CD4-positive, alpha-beta T cell (primary cell): ENCODE measurements at places on chromosomes 1 and 21. TPM values are rescaled to one million over a fixed set of nuclear protein-coding genes. Genes with fewer than 3 reads are reported as not detected.

The CAMTA1 gene
- 38.6 TPM for total RNA-seq

The IRF2BP2 gene
- 609 TPM for total RNA-seq

DNA sequence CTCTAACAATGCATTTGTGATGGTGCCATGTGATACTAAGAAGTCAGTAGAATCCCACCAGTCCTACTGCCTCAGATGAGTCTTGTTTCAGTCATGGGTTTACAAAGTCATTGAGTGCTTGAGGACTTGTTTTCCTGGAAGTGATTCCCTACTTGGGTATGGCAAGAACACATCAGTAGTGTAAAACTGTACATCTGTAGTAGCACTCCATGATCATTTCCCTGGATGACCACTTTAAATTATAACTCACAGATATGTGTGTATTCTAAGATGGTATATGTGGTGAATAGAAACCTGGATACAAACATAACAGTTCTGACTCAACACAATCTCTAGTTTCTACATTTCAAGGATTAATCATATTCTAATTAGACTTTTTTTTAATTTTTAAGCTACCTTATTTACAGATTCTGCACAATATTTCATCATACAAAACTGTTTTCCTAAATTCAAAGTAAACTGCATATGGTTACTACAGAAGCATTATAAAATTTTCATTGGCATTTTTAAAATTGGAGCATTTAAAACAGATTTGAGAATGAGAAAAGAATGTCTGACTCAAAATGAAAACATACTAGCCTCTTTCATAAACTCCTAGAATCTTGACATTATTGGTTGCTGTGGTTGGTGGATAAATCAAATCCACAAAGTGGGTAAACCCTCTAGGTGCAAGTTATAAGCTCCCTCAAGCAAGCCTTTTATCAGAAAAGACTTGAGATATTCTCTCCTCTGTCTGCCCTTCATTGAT lies 6.8 kb upstream of the PSMG1 start:
- DNase-seq, result no peak
- no peak overlapping the region for H3K4me3 ChIP-seq
- H3K36me3 ChIP-seq, result peaks cover 12% of the 10 kb centered on the region
- H3K27ac ChIP-seq, result no peak overlapping the region
- no peaks in the 10 kb centered on the region for H3K27me3 ChIP-seq
- H3K4me1 ChIP-seq, result no peaks in the 10 kb centered on the region

The PLA2G4A gene
- not detected for total RNA-seq

- H3K4me3 ChIP-seq, result peak overlapping the region; percentile 87
- no peaks in the 10 kb centered on the region for H3K27me3 ChIP-seq
- peak; percentile 24 for DNase-seq
- H3K36me3 ChIP-seq, result peaks cover 23% of the 10 kb centered on the region
Observed at GRCh38 chr1:156767879-156768604, 707 bp downstream of the PRCC start.

DNA sequence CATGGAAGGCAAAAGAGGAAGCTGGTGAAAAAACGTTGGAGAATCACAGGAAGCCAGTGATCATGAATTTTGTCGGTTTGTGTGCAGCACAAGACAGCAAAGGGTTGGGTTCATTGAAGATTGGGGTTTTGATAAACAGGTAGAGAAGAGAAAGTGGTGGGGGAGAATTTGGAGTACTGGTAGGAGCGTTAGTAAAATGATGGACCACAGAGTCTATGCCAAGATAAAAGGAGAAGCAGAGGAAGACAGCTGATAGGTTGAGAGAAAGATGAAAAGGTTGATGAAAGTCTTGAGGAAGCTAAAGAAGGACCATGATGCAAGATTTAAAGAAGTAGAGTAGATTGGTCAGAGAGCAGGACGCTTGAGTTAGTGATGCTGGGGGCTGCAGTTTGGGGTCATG lies 156.8 kb upstream of the POU3F1 start:
- DNase-seq, result no peak
- no peak overlapping the region for H3K4me3 ChIP-seq
- no peak overlapping the region for H3K27ac ChIP-seq
- H3K27me3 ChIP-seq, result no peaks in the 10 kb centered on the region
- H3K4me1 ChIP-seq, result no peaks in the 10 kb centered on the region

The ZNF697 gene
- total RNA-seq, result 0.05 TPM

- no peaks in the 10 kb centered on the region for H3K36me3 ChIP-seq
- no peaks in the 10 kb centered on the region for H3K4me1 ChIP-seq
- H3K27me3 ChIP-seq, result no peaks in the 10 kb centered on the region
- no peak overlapping the region for H3K27ac ChIP-seq
Observed at GRCh38 chr1:71618191-71618590, 537.4 kb upstream of the ZRANB2 start.

The NGF gene
- total RNA-seq, result not detected

DNA sequence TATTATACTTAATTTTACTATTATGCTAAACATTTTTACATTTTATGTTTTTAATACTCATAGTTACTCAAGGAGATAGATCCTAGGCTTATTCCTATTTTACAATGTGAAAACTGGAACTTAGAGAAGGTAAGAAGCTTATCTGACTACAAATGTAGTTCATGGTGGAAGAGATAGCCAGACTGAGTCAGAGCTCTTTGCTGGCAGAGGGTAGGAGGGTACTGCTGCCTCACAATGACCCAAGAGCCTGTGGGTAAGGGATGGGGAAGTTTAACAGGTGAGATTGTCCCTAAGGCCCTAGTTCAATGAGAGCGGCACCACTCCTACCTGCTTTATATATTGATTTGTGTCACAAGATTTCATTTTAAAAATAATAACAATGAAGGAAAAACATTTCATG lies 34.1 kb upstream of the NEK7 start:
- no peaks in the 10 kb centered on the region for H3K4me1 ChIP-seq
- no peak for DNase-seq
- no peaks in the 10 kb centered on the region for H3K27me3 ChIP-seq
- H3K36me3 ChIP-seq, result no peaks in the 10 kb centered on the region
- no peak overlapping the region for H3K4me3 ChIP-seq
- no peak overlapping the region for H3K27ac ChIP-seq

DNA sequence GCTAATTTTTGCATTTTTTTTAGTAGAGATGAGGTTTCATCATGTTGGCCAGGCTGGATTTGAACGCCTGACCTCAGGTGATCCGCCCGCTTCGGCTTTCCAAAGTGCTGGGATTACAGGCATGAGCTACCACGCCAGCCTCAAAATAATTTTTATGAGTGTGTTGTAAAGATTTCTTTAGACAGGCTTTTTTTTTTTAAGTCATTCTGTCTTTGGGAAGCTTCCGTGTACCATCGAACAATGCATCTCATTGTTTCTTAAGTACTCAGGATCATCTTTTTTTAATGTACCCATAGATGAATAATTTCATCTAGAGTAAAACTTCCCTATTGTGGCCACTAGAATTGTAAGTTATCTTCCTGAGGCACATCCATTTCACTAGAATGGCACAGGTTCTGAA lies 19.6 kb upstream of the SDC3 start:
- peaks cover 14% of the 10 kb centered on the region for H3K36me3 ChIP-seq
- no peak overlapping the region for H3K27ac ChIP-seq
- no peak for DNase-seq
- no peak overlapping the region for H3K4me3 ChIP-seq

GRCh38 chr1:246631426-246631825 lies 65.2 kb downstream of the CNST start:
- H3K36me3 ChIP-seq, result peaks cover 45% of the 10 kb centered on the region
- DNase-seq, result no peak
- H3K27ac ChIP-seq, result no peak overlapping the region
- H3K4me3 ChIP-seq, result no peak overlapping the region
- H3K4me1 ChIP-seq, result no peaks in the 10 kb centered on the region

The PPP1R12B gene
- total RNA-seq, result 15.3 TPM

The RIPPLY3 gene
- not detected for total RNA-seq

The LCE1F gene
- total RNA-seq, result not detected

The PIK3R3 gene
- 0.20 TPM for total RNA-seq

DNA sequence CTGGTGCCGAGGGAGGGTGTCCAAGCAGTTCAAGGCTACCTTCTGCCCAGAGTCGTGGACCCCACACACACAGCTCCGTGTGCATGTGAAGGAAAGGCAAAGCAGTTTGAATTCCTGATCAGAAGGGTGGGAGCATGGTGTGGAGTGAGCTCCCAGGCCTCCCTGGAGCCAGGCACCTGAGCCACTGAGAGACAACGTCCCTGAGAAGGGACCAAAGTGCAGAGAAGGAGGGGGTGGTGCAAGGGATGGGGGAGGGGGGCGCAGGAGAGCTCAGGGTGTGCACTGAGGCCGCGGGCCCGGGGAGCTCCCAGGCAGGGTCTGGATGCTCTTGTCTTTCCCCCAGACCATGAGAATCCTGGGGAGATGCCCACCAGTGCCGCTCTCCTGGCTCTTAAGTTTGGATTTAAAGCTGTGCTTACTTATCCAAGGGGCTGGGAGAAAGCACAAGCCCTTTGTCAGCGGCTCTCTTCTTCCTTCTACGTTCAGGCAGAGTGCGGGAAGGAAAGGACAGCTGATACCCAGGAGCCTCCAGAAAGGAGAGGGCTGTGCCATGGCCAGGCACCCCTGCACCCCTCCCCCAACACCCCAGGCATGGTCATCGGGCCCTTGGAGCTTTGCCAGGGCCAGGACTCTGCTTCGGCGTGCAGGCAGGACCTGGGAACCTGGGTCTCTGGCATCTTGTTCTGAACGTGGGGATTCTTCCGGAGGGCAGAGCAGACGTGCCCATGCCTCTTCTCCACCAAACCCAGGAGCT lies 24.1 kb downstream of the ACTA1 start:
- no peak overlapping the region for H3K4me3 ChIP-seq
- H3K27me3 ChIP-seq, result peaks cover 38% of the 10 kb centered on the region
- DNase-seq, result no peak

DNA sequence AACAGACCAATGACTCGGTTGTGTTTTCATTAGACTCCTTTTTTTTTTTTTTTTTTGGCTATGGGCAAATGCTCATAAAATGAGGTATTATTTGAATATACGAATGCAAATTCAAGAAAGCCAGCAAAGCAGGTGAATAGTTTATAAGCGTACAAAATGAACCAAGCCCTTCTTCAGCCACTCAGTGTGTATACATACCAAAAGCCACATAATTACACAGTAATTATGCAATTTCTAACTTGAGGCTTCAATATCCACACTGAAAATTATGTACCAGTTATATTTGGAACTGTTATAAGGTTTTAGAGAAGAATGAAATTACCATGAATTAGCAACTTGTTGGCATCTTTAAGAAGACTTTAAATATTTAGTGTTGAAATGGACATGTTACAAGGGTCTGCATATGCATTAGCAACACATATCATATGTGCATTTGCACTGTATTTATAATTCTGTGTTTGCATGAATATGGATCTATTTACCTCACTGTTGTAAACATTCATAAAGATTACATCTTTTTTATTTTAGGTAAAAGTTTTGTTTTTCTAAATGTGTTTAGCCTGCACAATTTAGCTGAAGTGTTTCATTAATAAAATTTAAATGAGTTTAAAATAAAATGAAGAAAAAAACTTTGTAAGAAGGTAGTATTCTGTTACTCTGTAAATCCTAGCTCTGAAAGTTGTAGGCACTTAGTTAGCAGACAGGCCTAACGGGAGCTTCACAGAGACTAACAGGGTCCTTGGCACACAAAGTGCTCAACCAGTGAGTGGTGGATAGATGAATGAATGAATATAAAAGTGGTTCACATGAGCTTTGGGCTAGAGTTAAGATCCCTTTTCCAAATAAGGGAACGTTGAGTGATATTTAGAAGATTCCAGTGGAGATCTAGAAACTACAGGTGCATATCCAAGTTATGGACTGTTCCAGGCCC lies 241.0 kb upstream of the NFIA start:
- DNase-seq, result no peak
- no peaks in the 10 kb centered on the region for H3K36me3 ChIP-seq
- H3K4me1 ChIP-seq, result no peaks in the 10 kb centered on the region

- H3K4me1 ChIP-seq, result no peaks in the 10 kb centered on the region
- H3K36me3 ChIP-seq, result no peaks in the 10 kb centered on the region
- no peak for DNase-seq
- H3K4me3 ChIP-seq, result no peak overlapping the region
Observed at GRCh38 chr1:175434283-175434860, 241.8 kb upstream of the KIAA0040 start.

The TEX38 gene
- not detected for total RNA-seq

- no peak within 1 kb of the TSS for H3K27ac ChIP-seq
- DNase-seq, result no peak
- H3K4me3 ChIP-seq, result no peak within 1 kb of the TSS
- peaks cover 29% of the 10 kb centered on the region for H3K27me3 ChIP-seq
- H3K36me3 ChIP-seq, result no peaks in the 10 kb centered on the region
Observed at GRCh38 chr1:179591592-179592580, at the start of gene TDRD5. TDRD5 (plus strand) TSS chr1:179591832; CDS start chr1:179592616, 784 bp downstream.

DNA sequence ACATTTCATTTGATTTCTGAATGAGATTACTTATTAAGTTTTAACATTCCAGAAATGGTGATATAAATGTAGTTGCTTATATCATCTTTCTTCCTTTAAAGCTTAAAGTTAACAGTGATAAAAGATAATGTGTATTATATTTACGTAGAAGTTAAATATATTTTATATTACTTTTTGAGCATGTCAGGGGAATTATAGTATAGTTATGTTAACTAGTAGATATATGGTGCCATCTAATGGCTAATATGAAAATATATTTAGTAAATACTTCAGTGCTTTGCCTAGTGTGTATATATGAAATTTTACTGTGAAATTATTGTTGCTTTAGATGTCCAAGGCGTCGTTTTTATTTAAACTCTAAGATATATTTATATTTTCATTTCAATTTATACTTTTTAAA lies 51.5 kb downstream of the SYT14 start:
- peaks cover 8% of the 10 kb centered on the region for H3K27me3 ChIP-seq
- no peaks in the 10 kb centered on the region for H3K4me1 ChIP-seq
- no peak overlapping the region for H3K4me3 ChIP-seq
- no peaks in the 10 kb centered on the region for H3K36me3 ChIP-seq

DNA sequence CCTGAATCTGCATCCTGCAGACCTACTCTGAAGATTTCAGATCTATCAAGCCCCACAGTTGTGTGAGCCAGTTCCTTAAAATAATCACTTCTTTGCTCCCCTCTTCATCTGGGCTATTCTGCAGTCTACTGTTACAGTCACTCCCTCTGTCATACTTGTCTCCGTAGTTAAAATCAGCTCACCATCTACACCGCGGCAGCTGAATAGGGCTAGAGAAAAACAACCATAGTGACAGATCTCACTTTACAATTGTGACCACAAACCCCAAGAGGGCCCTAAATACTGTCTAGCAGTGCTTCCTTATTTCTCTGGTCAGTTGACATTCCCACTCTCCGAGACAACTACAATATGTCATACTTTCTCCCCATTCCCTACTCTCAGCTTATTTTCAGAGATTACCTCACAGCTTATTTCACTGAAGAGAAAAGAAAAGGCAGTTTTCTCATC lies 12.9 kb downstream of the DESI2 start:
- H3K27ac ChIP-seq, result no peak overlapping the region
- H3K4me3 ChIP-seq, result no peak overlapping the region
- no peak for DNase-seq
- H3K36me3 ChIP-seq, result peaks cover 5% of the 10 kb centered on the region

DNA sequence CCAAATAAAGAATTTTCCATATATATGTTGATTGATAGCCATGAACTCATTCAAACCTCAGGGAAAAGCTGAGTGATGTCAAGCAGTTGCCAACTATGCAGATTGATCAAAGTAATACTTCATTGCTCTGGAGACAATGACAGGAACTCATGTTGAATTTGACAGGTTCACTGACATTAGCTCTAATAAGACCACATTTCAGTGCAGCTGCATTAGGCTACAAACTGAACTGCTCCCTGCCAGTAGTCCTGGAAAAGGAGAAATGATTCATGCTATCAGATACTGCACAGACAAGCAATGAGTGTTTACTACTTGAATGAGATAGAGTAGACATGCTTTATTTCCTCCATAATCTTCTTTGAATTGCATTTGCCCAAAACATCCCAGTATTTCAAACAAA lies 948.4 kb downstream of the MRPL39 start:
- DNase-seq, result no peak
- no peaks in the 10 kb centered on the region for H3K27me3 ChIP-seq
- H3K36me3 ChIP-seq, result no peaks in the 10 kb centered on the region
- H3K27ac ChIP-seq, result no peak overlapping the region
- H3K4me3 ChIP-seq, result no peak overlapping the region
